ENCODE measurements at places on chromosomes 1 and 21.

GRCh38 chr1:209607102-209607794 is 23.7 kb downstream of the CAMK1G start:
- no peak for DNase-seq

DNA sequence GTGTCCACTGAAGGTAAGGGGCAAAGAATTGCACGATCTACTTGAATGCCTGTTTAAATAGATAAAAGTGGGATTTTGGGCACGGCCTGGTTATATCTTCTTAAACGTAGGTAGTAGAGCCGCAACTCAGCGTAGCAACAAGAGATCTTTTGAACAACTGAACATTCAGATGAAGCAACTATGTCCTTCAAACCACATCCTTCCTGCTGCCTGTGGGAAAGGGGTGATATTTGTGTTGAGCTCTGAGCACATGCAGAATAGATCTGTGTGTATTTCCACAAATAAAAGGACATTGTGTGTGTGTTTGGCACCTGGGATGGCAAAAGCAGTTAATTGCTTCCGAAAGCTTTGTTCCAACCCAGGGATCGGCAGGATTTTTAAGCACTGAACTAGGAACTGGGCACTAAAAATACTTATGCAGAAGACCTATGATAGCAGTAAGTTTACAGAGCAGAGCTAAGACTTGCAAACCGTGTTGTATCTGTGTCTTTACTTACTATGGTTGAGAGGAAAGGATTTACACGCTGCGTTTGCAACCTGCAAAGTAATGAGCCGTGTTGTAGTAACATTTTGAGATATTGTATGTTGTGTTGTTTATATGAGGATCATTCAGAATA is 333.4 kb downstream of the CHRM3 start:
- peak; percentile 94 for DNase-seq

DNA sequence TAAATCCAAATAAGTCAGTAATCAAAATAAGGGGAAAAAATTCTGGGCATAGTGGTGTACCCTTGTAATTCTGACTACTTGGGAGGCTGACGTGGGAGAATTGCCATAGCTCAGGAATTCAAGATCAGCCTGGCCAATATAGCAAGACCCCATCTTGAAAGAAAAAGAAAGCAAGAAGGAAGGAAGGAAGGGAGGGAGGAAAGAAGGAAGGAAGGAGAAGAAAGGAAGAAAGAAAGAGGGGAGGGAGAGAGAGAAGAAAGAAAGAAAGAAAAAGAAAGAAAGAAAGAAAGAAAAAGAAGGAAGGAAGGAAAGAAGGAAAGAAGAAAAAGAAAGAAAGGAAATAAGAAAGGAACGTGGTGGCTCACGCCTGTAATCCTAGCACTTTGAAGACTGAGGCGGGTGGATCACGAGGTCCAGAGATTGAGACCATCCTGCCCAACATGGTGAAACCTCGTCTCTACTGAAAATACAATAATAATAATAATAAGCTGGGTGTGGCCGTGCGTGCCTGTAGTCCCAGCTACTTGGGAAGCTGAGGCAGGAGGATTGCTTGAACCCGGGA is 64.5 kb upstream of the ROR1 start:
- DNase-seq: no peak

DNA sequence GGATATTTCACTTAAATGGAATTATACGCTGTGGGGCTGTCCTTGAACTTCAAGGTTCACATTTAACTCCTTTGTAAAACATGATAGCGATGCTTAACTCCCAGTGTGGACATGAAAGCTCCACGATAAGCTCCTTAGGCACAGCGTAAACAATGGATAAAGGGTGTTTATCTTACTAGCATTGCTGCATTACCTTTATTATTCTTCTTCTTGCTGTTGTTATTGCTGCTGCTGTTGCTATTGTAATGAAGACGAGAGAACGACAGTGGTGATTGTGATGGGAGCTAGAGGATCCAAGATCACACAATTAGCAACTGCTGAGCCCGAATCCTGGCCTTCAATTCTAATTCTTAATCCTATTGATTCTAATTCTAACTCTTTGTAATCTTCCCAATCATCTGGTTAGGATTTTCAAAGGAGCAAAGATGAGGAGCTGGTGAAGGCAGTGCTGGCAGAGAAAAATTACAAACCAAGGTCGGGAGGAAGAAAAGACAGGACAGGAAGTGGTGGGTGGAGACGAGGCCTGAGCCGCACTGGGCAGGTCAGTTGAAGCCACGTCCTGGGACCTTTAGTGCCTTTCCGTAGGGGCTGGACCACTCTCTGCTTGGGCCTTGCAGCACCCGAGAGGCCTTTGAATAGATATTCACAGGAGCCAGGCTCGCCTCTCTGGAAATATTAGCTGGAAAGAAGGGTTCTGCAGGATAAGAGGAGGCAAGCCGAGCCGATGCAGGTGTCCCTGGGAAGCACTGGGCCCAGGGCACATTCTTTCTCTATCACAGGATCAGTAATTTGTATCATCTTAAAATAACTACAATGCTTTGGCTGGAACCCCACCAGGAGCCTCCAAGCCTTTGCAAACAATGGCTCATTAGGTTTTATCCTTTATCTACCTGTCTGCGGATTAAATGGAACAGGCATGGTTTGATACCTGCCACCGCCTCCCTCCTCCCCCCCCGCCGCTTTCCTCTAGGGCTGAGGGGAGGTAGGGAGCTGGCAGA is 571.6 kb downstream of the AJAP1 start:
- DNase-seq: no peak

DNA sequence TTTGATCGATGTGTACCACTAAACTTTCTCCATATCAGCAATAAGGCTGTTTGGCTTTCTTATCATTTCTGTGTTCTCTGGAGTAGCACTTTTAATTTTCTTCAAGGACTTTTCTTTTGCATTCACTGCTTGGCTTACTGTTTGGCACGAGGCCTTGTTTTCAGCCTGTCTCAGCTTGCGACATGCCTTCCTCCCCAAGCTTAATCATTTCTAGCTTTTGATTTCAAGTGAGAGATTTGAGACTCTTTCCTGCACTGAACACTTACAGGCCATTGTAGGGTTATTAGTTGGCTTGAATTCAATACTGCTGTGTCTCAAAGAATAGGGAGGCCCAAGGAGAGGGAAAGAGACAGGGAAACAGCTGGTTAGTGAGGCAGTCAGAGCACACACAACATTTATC is 120.6 kb upstream of the KCND3 start:
- DNase-seq: no peak

All from hematopoietic multipotent progenitor cell treated with erythropoietin and hydrocortisone succinate and interleukin-3 and kit ligand, for 4 days (in vitro differentiated cells).